HFFc6 (cell line): ENCODE measurements at places on chromosomes 5 and 9.

- DNase-seq: no peak
Observed at GRCh38 chr5:163360656-163361055, 76.7 kb upstream of the CCNG1 start.

DNA sequence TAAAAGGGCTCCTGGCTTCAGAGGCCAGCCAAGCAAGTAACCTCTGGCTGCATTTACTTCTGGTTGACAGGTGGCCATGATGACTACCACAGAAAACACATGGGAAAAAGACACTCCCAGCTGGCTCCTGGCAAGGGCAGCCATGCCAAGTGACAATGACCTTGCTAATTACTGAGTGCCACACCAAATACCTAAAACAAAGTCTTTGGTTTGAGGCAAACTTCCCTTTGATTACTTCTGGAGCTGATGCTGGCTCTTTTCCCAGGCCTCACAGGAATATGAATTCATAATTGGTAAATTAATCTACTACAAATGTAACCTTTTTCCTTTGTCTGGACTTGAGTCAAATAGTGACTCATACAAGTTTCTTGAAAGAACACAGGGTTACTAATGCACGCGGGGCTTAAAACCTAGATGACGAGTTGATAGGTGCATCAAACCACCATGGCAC, 61.0 kb downstream of the LPAR1 start:
- peak; percentile 58 for DNase-seq

DNA sequence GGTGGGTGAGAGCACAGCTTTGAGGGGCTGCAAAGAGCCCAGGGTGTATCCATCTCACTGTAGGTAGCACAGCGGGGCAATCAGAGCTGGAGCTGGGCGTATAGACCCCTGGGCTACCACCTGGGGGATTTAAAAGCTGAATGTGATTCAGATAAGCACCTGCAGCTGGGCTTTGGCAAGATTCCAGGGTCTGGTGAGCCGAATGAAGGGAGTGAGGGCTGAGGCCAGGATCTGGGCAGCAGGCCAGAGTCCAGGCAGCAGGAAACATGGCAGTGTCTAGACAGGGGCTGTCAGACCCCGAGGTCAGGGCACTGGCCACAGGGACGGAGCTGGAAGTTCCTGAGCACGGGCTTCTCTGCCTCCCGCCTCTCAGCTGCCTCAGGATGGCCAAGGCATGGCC, 8.7 kb downstream of the ASS1 start:
- no peak for DNase-seq

- no peak for DNase-seq
Observed at GRCh38 chr5:80976985-80977384, 16.8 kb downstream of the RASGRF2 start.

- no peak for DNase-seq
Observed at GRCh38 chr5:127297348-127298035, 6.9 kb downstream of the MEGF10 start.

GRCh38 chr9:129841071-129841470, 5.8 kb downstream of the USP20 start:
- DNase-seq: no peak

GRCh38 chr9:15549611-15550010, 3.2 kb upstream of the CCDC171 start:
- DNase-seq: no peak

DNA sequence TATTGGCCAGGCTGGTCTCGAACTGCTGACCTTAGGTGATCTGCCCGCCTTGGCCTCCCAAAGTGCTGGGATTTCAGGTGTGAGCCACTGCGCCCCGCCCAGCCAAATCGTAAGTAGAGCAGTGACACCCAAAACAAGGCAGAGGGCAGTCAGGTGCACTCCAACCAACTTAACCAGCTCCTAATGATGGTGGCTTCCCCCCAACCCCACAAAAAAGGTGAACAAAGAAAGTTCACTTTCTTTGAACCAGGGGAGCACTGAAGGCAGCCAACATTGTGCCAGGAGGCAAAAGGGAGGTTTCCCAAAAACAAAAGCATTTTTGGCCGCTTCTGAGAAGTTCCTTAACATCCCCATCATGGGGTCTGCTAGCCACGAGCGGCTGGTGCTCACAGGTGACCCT, 9.6 kb downstream of the GMCL2 start:
- no peak for DNase-seq
